Epithelial cell of prostate (primary cell): ENCODE measurements at places on chromosomes 7 and 10.

DNA sequence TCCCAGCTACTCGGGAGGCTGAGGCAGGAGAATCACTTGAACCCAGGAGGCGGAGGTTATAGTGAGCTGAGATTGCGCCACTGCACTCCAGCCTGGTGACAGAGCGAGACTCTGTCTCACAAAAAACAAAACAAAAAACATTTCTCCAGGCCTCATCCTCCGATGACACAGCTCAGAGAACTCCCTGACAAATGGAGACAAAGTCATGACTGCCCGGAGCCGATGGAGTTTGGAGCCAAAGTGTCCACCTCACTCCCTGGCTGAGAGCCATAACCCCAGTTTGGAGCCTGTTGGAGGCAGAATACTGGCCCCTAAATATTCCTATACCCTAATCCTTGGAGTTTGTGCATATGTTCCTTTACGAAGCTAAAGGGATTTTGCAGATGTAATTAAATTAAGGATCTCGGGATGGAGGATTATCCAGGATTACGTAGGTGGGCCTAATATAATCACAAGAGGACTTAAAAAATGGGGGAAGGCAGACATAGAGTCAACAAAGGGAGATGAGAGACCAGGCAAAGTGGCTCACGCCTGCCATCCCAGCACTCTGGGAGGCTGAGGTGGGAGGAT, 22.7 kb downstream of the SSC4D start:
- DNase-seq, result no peak

- DNase-seq, result no peak
Observed at GRCh38 chr7:139914306-139915267, 85.5 kb downstream of the TBXAS1 start.

GRCh38 chr7:3106361-3106826, 62.7 kb upstream of the CARD11 start:
- no peak for DNase-seq

DNA sequence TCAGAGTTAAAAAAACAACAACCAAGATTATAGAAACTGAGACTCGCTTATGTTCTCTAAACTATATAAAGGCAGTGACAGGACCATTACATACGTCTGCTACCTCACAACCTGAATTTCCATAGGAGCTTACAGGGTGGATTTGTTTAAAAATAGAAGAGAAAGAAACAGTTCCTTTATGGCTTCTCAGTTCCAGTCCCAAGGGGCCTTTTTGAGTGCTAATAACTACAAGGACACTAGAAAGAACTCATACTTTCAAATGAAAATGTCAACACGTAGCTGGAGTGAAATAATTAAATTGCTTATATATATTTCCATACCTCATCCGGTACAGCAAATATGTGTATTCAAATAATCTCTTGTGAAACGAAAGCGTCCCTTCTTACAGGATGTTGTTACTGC, 19.7 kb downstream of the TSPAN12 start:
- DNase-seq, result no peak

- DNase-seq, result no peak
Observed at GRCh38 chr7:154770962-154771361, 232.0 kb downstream of the PAXIP1 start.

DNA sequence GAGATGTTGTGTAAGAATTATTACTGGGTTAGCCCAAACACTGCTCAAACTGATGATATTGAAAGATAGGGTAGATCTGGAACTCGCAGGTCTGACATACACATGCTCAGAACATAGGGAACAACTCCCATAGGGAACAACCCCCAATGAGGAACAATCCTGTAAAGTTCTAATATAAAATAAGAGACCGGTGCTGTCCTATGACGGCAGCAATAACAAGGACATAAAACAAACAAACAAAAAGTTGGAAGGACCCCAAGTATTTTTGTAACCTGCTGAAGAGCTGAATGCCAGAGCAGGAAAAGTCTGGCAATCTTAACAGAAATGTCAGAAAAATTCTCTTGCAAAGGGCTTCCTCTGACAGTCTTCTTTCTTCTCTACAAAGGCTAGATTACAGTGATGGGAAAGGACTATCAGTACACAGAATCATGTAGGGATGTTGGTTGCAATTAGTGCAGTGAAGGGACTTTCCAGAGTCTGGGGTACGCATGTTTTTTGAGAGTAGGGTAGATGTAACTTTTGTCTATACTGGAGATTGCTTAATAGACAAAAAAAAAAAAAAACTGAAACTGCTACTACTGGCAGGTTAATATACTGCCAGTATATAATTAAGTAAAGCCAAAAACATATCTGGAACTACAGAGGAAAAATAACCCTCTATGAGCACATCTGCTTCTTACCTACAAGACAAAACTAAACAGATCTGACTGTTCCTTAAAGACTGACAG, 35.5 kb downstream of the IDE start:
- no peak for DNase-seq

DNA sequence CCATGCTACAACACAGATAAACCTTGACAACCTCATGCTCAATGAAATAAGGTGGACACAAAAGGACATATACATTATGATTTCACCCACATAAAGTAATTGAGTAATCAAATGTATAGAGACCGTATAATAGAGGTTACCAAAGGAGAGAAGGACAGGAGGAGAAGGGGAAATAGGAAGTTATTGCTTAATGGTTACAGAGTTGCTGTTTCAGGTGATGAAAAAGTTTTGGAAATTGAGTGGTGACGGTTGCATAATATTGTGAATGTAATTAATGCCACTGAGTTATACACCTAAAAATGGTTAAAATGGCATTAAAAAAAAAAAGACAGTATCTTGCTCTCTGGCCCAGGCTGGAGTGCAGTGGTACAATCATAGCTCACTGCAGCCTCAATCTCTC, 1.5 kb upstream of the OGDH start:
- no peak for DNase-seq

GRCh38 chr10:93820434-93820833, 62.7 kb downstream of the LGI1 start:
- DNase-seq, result no peak

- DNase-seq, result peak; percentile 99
Observed at GRCh38 chr7:121544726-121545125, 148.6 kb upstream of the FAM3C start.

- DNase-seq, result no peak
Observed at GRCh38 chr10:3765146-3765545, 19.9 kb downstream of the KLF6 start.

DNA sequence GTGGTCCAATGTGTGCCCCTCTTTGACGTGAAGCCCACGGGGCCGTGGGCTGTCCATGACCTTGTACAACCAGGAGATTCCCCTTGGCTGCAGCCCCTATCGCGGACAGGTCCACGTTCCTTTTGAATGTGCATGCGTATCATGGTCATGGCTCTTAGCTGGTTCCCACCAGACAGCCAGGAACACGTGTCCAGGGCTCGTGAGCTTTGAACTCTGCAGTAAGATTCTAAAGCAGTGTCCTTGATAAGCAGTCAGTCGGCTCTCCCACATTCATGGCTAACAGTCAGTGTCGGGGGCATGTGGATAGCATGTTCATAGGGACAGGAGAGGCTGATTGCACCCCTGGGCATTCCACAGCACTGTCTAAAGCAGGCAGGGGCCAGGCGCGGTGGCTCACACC, 75.9 kb upstream of the SH2B2 start:
- DNase-seq, result no peak

DNA sequence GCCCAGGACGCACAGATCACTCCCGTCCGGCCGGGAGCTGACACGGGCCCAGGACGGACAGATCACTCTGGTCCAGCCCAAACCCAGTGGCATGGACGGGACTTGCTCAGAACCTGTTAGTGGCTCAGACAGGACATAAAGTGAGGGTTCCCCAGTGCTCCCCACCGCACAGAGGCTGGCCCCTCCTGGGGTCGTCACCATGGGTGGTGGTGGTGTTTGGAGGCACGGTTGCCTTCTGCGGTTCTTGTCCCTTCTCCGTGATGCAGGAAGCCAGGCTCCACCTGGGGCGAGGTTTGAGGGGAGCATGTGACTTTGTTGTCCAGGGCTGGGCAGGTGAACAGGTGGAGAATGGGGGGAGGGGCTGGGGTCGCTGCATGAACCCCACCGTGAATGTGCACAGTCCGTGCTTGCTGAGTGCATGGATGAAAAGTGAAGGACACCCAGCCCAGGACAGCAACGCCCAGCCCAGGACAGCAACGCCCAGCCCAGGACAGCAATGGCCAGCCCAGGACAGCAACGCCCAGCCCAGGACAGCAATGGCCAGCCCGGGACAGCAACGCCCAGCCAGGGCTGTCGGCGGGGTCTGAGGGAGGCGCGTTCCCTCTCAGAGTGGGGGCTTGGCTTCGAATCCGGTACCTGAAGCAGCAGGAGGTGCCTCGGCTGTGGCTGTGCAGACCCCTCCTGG, 26.7 kb downstream of the FAM20C start:
- no peak for DNase-seq

- DNase-seq, result no peak
Observed at GRCh38 chr10:76041551-76041950, 610.1 kb downstream of the LRMDA start.

GRCh38 chr7:22667187-22667561, 59.8 kb upstream of the IL6 start:
- DNase-seq, result no peak

- no peak for DNase-seq
Observed at GRCh38 chr7:149642589-149642988, 130.8 kb downstream of the ZNF467 start.

DNA sequence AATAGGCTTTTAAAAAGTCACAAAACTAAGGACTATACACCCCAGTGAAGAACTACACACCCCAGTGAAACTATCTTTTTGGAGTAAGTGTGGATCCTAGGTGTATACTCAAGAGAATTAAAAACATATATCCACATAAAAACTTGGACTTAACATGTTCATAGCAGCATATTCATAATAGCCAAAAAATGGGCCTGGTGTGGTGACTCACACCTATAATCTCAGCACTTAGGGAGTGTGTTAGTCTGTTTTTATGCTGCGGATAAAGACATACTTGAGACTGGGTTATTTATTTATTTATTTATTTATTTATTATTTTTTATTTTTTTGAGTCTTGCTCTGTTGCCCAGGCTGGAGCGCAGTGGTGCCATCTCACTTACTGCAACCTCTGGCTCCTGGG, 19.0 kb upstream of the COMTD1 start:
- no peak for DNase-seq

DNA sequence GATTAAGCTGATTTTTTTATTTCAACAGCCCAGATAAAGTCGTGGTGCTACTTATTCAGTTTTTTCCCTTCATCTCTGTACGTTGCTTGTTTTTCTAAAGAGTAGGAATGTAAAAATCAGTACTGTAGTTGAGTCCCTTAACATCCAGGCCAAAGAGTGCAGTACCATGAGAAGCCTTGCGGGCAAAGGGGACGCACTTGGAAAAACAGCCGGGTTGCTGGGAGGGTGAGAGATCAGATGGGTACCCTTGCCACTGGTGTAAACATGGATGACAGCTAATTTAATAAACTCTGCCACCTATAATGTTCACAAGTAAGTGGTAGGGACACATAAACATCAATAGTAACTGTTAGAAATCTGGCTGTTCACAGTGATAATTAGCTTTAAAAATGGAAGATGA, 175.9 kb downstream of the POU6F2 start:
- no peak for DNase-seq

DNA sequence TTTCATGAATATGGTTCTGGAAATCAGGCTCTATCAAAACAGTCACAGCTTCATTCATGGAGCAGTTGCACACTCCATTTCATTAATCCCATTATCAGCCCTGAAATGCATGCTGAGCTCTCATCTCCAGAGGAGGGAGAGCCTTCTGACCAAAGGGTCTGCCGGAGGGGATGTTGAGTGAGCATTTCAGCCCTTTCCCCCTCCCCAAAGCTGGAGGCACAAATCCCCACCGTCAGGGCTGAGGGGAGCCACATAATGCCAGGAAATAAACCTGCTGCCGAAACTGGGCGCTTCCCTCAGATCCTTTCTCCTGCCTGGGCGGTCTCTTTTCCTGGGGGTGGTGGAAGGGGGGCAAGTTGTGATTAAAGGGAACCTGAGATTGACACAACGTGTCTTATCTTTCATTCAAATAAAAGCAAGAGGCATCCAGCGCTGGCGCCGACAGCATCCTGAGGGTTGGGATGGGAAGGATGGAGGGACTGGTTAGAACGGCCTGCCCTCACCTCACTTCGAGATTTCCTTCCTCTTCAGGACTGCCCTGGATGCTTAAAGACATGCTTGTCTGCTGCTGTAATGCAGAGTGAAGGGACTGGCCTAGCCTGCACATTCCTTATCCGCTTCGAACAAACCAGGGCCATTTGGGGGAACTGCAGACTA, 71.6 kb downstream of the TLL2 start:
- no peak for DNase-seq

DNA sequence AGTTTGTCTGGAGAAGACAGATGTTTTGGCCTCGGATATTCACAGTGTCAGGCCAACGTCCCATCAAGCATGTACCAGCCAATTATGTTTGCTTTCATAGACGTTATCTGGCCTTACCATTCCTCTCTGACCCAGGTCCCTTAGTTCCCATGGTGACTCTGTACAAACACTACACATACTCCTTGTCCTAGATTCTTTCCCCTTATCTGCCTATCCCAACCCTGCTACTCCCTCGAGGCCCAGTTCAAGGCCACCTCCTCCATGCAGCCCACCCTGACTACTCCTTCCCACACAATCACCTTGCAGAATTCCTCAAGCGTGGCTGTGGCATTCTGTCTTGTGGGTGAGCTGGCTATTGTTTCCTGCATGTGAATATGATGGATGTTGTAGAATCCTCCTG, 155.2 kb downstream of the PRKAG2 start:
- DNase-seq, result no peak

GRCh38 chr7:79132844-79133451, 320.5 kb downstream of the MAGI2 start:
- DNase-seq, result no peak

- DNase-seq, result no peak
Observed at GRCh38 chr10:48945441-48946130, 5.9 kb upstream of the LRRC18 start.

DNA sequence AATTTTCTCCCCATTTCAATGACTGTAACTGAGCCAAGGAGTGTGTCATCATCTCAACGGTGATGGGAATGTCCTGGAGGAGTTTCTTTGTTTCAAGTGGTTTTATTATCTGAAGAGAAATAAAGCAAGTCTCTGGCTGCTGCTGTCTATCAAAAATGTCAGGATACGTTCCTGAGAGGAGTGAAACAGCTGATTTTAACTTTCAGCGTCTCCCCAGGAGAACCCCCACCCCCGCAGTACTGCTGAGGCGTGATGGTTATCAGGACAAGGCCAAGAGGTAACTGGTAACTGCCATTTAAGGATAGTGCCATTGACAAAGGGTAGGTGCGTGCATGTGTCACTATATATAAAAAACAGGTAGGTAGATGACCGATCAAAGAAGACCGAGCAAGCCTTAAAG, 70.3 kb upstream of the LRGUK start:
- no peak for DNase-seq

GRCh38 chr7:128962899-128963298, 25.2 kb downstream of the IRF5 start:
- DNase-seq, result peak; percentile 66

DNA sequence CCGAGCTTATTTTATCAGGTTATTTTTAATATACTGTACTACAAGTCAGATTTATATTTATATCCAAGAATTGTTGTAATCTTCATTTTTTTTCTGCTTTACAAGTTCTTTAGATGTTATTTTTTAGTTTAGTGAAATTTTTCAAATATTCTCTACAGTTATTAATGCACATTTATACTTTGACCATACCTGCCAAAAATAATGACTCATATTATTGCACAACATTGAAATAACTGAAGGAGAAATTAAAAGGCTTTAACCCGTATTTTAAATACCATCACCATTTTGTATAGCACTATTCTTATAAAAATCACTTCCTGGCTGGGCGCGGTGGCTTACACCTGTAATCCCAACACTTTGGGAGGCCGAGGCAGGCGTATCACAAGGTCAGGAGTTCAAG, 278.5 kb downstream of the BICC1 start:
- no peak for DNase-seq
